Activated T-helper 1 cell treated with Interleukin-2 at 50 U/mL for 16 hours (primary cell): ENCODE measurements at places on chromosomes 5 and 9.

- DNase-seq, result no peak
Observed at GRCh38 chr5:9786380-9787360, 156.5 kb upstream of the TAS2R1 start.

DNA sequence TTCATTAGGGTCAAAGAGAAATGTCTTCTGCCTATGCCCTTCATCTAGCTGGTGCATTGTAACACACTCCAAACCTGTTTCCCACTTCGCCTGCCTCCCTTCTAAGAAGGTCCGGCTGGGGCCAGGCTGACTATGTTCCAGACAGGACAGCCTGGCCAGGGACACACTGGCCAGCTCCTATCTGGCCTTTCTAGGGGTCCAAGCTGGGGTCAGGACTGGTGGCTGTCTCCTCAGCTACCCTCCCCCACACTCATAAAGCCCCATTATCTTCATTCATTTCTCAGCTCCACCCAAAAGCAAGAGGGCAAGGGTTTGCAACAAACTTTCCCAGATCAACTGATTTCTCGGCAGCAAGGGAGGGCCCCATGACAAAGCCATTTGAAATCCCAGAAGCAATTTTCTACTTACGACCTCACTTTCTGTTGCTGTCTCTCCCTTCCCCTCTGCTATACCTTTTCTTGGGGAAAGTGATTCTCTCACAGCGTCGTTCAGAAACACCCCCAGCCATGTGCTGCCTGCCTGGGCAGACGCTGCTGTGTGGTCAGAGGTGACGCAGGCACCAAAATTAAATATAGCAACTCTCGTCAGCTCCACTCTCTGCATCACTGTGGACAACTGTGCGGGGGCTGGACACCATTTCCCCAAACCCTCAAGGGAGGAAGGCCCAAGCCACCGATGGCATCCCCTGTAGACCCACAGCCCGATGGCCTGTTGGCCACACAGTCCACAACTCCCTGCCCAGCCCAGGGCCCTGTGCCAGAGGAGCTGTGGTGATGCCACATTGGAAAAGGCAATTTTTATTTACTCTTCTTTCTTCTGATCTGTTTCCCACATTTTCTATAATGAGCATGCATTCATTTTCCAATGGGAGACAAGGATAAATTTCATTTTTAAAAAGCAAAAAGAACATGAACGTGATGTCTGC is 6.1 kb downstream of the IL13 start:
- DNase-seq, result no peak

GRCh38 chr5:35860686-35861085 is 4.0 kb downstream of the IL7R start:
- no peak for DNase-seq

GRCh38 chr5:122022966-122023365 is 55.1 kb downstream of the LOX start:
- no peak for DNase-seq

DNA sequence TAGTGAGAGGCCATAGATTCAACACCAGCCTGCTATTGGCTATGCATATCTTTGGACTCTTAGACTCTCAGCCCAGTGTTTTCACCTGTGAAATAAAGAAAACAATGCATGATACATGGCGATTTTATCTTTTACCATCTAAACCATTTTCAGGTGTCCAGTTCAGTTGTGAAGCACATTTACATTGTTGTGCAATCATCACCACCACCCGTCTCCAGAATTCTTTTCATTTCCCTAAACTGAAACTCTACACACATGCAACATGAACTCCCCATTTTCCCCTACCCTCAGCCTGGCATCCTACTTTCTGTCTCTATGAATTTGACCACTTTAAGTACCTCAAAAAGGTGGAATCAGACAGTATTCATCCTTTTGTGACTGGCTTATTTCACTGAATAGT is 420.6 kb downstream of the MED10 start:
- no peak for DNase-seq

GRCh38 chr5:29833394-29833793 is 1360.1 kb upstream of the CDH6 start:
- no peak for DNase-seq

GRCh38 chr9:81687521-81688261 is 1.7 kb downstream of the TLE1 start:
- DNase-seq, result no peak

DNA sequence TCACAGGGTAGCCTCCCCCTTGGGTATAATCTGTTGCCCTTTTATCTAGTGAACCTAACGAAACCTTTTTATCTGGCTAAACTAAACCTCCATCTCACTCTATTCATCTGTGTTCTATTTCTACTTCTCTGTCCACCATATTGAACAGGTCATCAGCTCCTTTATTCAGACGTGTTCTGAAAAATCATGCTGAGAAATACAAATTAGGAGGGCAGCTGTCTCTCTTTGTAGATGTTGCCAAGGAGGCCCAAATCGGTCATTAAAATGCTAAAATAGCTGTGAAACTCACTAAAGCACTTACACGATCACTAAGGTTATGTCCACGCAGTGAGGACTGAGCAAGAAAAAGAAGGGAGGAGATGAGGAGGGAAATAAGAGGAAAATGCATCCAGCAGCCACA is 115.6 kb upstream of the RETREG1 start:
- DNase-seq, result no peak

DNA sequence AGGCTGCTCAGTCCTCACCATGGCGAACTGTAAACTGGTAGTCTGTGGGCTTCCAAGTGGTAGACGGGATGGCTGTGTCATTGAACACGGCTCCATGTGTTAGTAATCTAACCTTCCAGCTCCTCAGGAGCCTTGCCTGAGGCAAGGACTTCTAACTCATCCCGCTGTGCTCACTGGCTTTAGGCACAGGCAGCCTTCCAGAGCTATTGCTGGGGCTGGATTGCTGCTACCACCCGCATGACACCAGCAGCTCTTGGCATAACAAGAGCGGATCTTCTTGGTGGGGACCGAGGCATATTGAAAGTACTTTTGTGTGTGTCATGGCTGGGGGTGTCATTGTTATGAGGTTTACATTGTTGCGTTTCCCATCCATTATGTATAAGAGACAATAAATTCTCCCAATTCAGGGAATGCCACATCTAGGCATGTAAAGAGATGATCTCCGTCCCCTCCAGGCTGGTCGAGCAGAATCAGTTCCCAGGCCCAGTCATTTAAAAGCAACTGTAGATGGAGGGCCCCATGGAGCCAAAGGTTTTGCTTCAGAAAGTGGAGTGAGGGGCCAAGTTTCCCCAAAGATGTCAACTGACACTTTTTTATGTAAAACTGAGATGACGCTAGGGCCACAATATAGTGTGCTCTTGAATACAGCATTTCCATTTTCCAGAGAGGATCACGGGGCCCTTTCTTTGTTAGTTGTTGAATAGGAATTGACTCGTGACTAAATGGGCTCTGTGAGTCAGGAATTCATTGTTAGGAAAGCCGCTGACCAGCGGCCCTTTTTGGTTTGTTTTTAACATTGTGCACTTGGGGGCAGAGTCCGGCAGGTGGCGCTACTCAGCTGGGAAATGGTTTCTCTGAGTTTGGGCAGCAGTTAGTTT is 759.5 kb downstream of the TAF11L14 start:
- no peak for DNase-seq

- DNase-seq, result no peak
Observed at GRCh38 chr9:136090768-136091581, 4.1 kb downstream of the NACC2 start.

DNA sequence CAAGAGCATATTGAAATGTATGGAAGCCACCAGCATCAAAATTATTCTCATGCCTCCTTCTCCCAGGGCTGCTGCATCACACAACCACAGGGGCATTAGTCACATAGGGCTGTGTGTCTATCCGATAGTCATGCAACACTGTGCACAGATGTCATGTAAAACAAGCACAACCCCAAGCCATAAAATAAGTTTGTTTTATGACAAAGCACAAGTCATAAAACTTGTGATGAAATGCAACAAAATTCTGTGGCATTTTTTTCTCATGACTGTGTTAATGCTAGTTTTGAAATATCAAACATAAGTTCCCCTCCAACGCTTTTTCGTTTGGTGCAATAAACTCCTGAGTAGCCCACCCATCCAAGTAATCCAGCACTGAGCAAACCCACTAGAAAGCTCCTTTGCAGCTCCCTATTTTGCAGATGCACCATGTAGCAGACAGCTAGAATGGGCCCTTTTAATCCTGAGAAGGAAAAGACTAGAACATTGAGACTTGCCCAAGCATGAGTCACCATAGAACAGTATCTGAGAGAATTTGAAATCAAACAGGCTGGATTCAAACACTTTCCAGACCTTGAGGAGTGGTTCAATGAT is 93.3 kb upstream of the ZNF366 start:
- DNase-seq, result no peak

GRCh38 chr9:135144581-135145170 is 57.2 kb downstream of the OLFM1 start:
- DNase-seq, result no peak

GRCh38 chr9:81363916-81364480 is 325.3 kb downstream of the TLE1 start:
- DNase-seq, result no peak

- DNase-seq, result no peak
Observed at GRCh38 chr5:116371935-116372334, 202.7 kb downstream of the SEMA6A start.

GRCh38 chr5:39941416-39941815 is 516.6 kb upstream of the DAB2 start:
- no peak for DNase-seq

- no peak for DNase-seq
Observed at GRCh38 chr5:68053202-68053601, 162.4 kb upstream of the PIK3R1 start.

- no peak for DNase-seq
Observed at GRCh38 chr5:33817301-33817700, 74.5 kb downstream of the ADAMTS12 start.

GRCh38 chr9:3215658-3216057 is 310.1 kb downstream of the RFX3 start:
- no peak for DNase-seq

- no peak for DNase-seq
Observed at GRCh38 chr5:123144096-123144495, 55.1 kb downstream of the PRDM6 start.

DNA sequence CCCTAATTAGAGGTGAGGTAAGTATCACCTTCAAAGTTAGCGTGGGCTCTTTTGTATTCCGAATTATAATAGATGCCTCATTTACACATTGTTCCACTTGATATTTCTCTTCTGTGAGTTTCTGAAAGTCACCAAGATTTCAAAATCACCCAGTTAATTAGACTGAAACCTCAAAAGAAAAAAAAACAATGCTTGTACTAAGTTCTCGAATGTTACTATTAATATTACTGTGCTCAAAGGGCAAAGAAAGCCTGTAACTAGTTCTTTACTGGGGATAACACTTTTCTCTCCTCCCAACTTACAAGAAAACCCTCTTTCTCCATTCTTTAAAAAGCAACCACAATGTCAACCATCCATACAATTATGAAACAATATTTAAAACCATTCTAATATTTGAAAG is 98.5 kb downstream of the STRBP start:
- no peak for DNase-seq

DNA sequence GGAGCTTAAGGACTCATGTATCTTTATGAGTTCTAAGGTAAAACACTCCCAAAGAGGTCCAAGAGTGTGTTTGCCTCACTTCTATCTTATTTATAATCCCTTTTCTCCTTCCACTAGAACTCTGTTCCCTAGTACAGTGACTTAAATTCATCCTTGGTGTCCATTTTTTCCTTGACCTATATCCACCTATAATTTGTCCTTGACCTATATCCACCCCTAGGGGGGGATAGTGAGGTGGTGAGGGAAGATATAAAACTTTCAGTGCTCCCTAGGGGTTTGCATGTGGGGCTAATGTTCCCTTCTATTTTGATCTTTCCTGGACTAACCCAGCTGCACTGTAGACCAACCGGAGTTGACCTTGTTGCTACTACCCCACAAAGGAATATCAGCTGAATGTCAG is 83.5 kb upstream of the GNAQ start:
- no peak for DNase-seq

GRCh38 chr9:7368410-7369292 is 430.9 kb downstream of the DMAC1 start:
- no peak for DNase-seq

DNA sequence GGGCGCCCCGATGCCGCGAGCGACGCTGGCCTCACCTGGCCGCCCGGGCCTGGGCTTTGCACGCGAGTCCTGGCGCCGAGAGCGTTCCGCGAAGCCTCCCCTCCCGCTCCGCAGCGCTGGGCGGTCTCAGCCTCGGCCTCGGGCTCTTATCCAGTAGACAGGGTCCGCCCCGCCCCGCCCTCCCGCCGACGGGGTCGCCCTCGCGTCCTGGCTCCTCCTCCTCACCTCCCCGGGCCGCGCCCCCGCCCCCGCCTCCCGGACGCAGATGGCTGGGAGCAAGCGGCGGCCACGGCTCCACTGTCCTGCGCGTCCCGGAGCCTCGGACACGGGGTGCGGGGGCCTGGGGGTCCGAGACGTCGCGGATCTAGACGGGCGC is at the start of gene SLC6A3:
SLC6A3 (minus strand) TSS at position 128 of the 376 bp plus-strand sequence. CDS start 2,243 bp downstream, outside the sequence.
- DNase-seq, result no peak

DNA sequence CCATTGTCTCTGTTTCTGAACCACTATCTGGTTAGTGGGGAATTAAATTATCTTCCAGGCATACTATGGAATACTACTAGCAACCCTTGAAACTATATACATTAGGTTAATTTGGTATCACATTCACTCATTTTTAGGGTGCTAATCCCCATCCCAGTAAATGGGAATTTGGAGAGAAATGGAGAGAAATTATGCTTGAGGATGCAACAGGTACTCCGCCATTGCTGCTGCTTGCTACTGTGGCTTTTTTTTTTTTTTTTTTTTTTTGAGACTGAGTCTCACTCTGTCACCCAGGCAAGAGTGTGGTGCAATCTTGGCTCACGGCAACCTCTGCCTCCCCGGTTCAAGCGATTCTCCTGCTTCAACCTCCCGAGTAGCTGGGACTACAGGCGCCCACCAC is 66.1 kb downstream of the AK8 start:
- no peak for DNase-seq

DNA sequence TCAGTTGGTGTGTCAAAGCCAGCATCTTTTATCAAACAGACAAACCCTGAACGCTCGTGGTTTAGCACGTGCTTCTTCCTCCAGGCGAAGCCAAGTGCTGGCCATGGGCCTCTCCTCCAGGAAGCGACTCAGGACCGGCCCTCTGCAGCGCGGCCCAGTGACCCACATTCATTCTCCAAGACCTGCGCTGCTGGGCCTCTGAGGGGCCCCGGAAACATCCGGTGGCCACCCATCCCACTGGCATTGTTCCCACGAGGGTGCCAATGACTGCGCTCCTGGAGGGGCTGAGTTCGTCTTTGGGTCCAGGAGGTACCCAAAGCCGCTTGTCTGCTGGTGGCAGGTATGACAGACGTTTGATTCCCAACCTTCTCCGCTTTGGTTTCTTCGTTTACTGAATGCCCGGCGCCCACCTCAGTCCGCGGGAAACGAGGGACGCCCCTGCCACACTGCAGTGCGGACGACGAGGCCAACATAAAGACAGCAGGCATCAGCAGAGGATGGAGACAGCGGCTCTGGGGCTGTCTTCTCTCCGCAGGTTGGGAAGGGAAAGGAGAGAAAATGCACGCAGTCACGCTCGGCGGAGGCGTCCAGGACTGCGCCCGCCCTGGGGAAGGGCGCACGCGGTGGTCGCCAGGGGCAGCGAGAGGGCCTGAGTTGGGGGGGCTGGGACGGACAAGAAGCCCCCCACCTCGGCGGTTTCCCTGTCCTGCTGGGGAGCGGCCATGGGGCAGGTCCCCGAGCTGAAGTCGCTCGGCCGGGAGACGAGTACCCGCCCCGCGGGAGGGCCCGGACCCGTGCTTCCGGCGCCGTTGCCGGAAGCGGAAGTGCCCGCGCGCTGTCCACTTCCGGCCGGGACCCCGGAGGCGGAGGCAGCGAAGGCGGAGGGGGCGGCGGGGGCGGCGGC is at the start of gene EXOC3:
EXOC3 (plus strand) TSS at position 842 of the 904 bp plus-strand sequence. CDS start 3,030 bp downstream, outside the sequence.
- DNase-seq, result peak; percentile 68
